ENCODE measurements at places on chromosomes 6 and 20.

GRCh38 chr6:62980724-62981123 lies 230.5 kb upstream of the FKBP1C start:
- DNase-seq: no peak

GRCh38 chr6:161269310-161269709 lies 4.6 kb downstream of the AGPAT4 start:
- DNase-seq: no peak

DNA sequence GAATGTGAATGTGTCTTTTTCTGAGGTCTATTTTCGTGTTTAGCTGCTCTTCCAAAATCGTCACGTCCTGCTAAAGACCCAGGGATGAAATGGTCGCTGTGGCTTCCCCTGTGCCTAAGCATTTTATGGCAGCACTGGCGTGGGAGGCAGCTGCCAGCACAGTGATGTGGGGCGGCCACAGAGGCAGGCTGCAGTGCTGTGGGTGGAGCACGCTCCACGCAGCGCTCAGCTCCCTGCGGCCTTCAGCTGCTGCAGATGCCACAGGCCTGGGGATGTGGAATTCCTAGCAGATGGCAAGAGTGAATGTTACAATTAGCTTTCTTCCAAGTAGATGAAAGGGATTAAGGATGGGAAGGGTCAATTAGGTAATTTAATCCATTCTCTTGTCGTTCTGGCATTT lies 242.6 kb downstream of the SMOC2 start:
- DNase-seq: no peak

- DNase-seq: no peak
Observed at GRCh38 chr6:13421425-13422059, 65.9 kb downstream of the GFOD1 start.

GRCh38 chr6:36656441-36656840 lies 22.1 kb upstream of the CDKN1A start:
- no peak for DNase-seq

GRCh38 chr6:16057446-16057845 lies 71.4 kb upstream of the MYLIP start:
- peak; percentile 56 for DNase-seq

GRCh38 chr6:104229057-104229456 lies 630.7 kb downstream of the HACE1 start:
- DNase-seq: no peak

GRCh38 chr6:88556663-88557062 lies 390.5 kb upstream of the CNR1 start:
- no peak for DNase-seq

DNA sequence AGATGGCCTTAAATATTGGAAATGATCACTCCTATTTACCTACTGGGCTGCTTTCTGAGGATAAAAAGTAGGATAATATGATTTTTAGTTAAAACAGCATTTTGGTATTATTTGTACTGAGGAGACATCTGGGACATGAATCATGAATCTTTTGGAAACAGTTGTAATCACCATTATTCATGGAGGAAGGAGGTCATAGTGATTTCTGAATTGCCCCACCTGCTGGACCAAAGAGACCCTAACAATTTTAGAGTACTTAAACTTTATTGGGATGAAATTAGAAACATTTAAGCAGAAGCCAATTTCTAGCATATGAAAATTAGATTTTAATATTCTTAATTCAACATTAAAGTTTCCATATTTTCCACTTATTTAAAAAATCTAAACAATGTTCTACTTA lies 108.4 kb upstream of the SIM1 start:
- DNase-seq: peak; percentile 42

- no peak for DNase-seq
Observed at GRCh38 chr6:15659181-15659580, 3.6 kb downstream of the DTNBP1 start.

DNA sequence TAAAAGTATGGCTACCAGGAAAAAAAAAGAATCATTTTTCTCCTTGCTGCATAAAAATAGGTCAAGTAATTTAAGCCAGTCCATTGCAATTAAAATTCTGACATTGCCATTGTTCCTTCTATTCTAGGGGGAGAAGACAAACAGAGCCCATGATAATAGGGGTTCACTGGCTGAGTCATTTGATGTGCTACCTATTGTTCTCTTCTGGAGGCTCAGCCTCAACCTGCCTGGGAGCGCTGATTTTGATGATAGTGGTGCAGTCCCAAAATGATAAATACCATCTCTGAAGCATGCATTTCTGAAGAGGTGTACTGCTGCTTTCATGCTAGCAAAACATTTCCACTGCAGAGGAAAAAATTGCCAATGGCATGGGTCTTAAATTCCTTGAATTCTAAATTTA lies 5.8 kb downstream of the CITED2 start:
- DNase-seq: no peak

GRCh38 chr6:151399679-151400078 lies 8.3 kb upstream of the ZBTB2 start:
- peak; percentile 66 for DNase-seq

DNA sequence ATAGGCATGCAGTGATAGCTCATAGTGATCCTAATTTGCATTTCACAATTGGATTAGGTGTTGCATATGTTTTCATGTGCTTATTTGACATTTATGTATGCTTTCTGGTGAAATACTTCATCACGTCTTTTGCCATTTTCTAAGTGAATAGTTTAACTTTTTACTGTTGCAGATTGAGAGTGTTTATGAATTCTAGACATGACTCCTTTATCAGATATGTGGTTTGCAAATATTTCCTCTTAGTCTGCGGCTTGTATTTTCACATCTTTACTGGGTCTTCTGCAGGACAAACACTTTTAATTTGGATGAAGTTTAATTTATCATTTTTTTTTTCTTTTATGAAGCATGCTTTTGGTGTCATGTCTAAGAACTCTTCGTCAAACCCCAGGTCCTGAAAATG lies 39.2 kb downstream of the CCN2 start:
- DNase-seq: no peak

DNA sequence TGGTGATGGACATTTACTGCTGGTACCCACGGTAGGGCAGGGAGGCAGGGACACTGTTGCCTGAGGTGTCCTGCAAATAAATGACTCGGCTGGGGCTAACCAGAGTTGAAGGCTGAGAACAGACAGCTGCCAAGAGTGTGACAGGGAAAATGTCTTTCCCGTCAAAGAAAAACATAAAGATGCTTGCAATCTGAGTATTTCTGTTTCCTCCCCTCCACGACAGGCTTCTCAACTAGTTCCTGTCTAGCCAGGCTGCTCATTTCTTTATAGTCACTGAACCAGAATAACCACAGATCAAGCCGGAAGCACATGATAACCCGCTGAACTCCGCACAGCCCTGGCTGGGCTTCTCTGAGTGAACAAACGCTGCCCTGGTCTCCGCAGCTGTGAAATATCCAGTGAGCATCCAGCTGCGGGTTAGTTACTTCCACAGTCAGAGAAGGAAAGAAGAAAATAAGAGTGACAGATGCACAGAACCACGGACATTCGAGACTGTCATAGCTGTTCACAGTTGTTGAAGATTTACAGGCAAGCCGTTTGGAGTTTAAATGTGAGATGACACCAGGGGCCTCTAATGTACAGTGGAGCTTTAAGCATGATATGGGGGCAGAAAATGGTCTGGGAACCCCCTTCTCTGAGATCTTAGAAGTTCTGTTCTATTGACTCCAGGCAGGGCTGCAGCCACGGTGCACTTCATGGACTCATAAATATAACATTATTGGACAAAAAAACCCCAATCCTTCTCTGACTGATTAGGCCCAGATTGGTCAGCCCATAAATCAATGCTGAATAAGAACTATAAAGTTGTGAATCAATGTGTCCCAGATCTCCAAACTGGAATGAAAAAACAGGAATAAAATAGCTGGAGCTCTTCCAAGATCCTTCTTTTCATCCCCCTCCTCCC lies 299.9 kb upstream of the SUPT3H start:
- peak; percentile 49 for DNase-seq

DNA sequence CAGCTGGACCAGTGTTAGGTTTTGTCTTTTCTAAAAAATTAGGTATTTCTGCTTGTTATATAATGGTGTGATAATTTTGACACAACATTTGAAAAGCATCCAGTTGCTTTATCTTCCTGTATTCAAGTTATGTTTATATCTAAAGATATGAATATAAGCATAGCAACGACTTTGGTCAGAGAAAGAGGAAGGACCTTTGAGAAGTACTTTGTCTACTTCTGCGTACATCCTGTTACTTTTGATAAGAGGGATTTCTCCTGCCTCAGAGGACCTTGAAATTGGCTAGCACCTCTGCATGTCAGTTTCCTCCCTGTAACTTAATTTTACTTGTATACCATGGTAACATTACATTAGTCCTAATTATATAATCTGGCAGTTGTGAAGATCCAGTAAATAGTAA lies 24.8 kb downstream of the PHF20 start:
- DNase-seq: no peak

- no peak for DNase-seq
Observed at GRCh38 chr6:79193971-79194370, 40.5 kb downstream of the HMGN3 start.

- peak; percentile 68 for DNase-seq
Observed at GRCh38 chr20:4795394-4795793, 73.7 kb downstream of the PRND start.

- no peak for DNase-seq
Observed at GRCh38 chr6:38149531-38149930, 330.0 kb downstream of the ZFAND3 start.

DNA sequence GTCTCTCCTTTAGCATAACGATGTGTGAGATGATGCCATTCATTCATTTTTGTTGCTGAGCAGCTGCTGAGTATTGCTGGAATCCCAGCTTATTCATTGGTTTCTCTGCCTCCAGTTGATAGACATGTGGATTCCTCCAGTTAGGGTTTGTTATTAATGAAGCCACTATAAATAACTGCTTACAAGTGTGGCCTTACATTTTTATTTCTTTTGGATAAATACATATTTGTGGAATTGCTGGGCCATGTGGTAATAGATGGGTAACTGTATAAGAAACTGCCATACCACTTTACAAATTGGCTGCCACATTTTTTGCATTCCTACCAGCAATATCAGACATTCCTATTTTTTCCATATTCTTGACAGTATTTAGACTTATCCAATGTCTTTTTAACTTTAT lies 2.6 kb upstream of the HLA-B start:
- no peak for DNase-seq

DNA sequence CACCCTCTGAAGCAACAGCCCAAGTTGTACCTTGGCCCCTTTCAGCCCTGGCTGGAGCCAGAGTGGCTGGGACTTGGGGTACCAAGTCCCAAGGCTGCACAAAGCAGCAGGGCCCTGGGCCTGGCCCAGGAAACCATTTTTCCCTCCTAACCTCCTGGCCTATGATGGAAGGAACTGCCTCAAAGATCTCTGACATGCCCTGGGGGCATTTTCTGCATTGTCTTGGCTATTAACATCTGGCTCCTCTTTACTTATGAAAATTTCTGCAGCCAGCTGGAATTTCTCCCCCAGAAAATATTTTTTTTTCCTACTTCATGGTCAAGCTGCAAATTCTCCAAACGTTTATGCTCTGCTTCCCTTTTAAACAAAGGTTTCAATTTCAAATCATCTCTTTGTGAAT lies 269.4 kb upstream of the CDYL start:
- no peak for DNase-seq

DNA sequence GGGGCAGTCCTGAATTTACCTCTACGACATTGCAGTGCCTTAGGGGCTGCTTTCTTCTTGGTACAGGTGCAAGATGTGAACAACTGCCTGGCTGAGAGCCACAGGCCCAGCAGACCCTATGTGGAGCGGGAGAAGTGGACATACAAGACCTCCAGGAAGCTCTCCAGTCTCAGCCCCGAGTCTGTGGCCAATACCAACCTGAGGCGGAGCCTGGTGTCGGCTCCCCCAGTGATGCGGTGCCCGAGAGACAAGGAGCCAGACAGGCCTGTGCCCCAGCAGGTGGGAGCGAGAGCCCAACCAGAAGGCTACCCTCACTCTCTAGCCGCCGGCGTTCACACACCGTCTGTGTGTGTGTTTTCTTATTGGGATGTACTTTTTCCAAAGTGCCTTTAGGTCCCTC lies 59.6 kb downstream of the EFCAB8 start:
- no peak for DNase-seq

DNA sequence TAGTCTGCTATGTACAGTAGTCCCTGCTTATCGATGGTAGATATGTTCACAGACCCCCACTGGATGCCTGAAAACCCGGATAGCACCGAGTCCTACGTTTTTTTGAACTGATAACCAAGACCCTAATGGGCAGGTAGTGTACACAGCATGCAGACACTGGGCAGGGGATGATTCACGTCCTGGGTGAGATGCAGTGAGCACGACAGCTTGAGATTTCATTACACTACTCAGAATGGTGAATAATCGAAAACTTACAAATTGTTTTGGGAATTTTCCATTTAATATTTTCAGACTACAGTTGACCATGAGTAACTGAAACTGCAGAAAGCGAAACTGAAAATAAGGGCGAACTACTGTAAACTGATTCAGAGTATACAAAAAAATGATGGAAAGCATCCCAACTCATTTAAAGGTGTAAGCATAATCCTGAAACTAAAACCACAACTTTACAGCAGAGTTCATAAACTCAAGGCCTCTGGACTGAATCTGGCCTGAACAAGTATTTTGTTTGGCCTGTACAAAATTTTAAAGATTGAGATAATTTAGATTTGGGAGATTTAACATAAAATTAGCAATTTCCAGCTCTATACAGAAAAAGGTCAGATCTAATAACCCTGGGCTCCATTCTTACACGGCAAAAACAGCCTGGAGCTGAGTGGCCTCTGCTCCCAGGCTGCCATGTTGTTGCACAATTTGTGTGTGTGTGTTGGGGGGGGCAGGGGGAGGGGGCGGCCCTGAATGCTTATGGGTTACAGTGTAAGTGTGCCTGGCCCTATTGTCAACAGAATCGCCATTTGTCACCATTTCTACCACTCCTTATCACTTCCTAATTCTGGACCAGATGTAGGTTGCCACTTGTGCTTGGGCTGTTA lies 34.9 kb downstream of the RNF24 start:
- peak; percentile 27 for DNase-seq

- peak; percentile 13 for DNase-seq
Observed at GRCh38 chr6:118562959-118563358, 14.9 kb downstream of the PLN start.

DNA sequence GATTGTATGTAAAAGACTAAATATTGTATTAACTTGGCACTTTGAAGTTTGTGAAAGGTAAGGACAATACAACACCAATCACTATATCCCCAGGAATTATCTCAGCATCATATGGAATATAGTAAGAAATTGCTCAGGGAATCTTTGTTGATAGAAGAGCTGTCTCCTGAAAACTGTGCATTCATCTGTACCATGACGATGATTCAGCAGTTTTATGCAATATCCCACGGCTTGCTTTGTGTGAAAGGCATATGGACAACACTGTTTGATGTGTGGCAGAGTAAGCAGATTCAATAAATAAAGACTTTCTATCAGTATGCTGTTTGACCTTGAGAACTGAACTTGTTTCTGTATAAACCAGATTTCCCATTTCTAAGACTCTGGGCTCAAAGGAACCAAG lies 147.5 kb upstream of the PLN start:
- DNase-seq: peak; percentile 22

- DNase-seq: no peak
Observed at GRCh38 chr20:63188159-63188442, 27.8 kb downstream of the YTHDF1 start.
